ENCODE measurements at places on chromosomes 3 and 15.

DNA sequence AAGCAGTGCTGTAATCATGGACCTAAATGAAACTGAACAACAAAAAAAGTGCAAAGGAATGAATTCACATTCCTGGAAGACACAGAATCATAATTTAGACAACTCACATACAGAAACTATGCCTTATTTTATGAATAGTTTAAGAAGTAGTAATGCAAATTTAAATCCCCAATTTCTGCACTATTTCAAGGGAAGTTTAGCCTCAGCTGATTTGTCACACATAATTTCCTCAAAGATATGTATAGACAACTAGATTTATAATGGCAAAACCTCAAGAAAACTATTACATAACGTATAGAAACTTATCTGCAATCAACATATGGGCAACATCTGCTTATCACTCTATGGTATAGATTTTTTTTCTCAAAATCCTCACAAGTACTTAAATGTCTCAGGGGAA is 7.8 kb upstream of the PTX3 start:
- DNase-seq: no peak

- no peak for DNase-seq
Measured at GRCh38 chr15:91515188-91515754, 338.2 kb upstream of the SLCO3A1 start.

GRCh38 chr3:138230525-138230924 is 43.4 kb downstream of the ARMC8 start:
- no peak for DNase-seq

GRCh38 chr3:154137036-154137435 is 15.8 kb downstream of the ARHGEF26 start:
- no peak for DNase-seq

GRCh38 chr3:38158472-38158871 is 6.9 kb upstream of the OXSR1 start:
- DNase-seq: no peak

DNA sequence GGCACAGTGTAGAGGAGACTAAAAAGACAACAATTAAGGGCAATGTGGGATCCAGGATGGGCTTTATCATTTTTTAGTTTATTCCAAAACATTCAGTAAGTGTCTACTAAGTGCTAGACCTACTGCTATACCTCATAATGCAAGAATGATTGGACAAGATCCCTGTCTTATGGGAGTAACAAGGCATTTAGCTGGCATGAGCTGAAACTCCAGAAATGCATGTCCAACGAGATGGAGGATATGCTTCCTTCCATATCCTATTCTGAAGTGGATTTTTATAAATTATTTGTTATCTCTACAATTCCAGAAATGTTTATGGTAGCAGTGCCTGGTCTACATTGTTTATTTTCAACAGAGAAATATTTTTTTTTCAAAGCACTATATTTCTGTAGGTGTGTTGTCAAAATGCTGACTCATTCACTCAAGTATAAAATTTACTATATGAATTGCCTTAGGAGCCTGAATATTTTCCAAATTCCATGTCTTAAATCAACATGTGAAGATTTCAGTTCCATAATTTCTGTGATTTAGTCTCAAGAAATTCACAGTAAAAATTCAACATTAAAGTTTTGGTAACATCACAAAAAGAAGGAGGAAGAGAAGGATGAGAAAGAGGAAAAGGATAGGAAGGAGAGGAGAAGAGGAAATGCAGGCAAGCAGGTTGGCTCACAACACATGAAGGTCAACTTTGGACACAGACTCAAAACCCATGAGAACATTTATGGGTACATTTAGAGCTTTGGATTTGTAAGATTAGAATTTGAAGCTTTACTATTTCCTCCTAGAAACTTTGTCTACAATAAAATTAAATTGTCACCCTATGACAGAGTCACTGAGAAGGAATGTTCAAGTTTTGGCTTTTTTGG is 88.6 kb downstream of the P3H2 start:
- no peak for DNase-seq

DNA sequence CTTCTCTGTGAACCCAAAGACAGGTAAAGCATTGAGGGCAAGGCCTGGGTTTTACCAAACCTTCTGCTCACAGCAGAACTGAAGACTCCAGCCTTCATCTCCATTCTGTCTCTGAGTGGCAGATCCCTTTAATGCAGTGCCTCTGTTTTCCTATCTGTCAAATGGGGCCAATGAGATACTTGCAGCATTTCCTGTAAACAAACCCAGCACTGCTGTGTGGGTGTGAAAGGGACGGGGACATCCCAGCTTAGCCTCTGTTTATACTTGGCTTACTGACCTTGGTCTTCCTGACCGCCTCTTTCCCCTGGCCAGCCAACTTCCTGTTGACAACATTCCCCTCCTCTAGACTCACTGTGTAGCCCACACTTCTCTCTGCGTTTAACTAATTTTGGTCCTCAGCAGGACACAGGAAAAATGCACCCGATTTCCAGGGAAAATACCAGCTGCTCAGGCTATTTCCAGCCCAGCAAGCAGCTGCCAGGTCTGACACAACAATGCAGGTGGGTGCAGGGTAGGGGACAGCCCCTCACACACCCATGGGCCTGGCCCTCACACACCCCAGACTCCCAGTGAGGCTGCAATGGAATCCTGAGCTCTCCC is 105.9 kb upstream of the HERC1 start:
- no peak for DNase-seq

GRCh38 chr3:182861348-182861747 is 68.0 kb downstream of the ATP11B start:
- DNase-seq: no peak

GRCh38 chr15:35308802-35309201 is 223.7 kb upstream of the NANOGP8 start:
- no peak for DNase-seq

GRCh38 chr3:152331018-152331541 is 62.4 kb downstream of the MBNL1 start:
- DNase-seq: no peak

DNA sequence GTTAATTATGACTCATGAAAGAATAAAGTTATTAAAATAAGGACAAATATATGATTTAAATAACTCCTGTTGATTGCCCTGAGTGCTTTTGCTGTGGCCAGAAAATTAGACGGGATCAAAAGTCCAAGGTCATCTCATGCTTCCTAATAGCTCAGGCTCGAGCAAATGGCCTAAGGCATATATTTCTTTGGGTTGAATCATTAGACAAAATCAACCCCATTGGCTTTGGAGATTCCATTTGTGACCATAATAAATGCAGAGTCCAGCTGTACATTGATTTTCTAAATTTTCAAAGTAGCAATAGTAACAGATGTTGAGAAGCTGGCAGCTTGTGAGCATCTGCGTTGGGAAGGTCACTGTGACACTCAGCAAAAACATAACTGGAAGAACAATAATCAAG is 464.5 kb upstream of the TGFBR2 start:
- no peak for DNase-seq
